ENCODE measurements at places on chromosomes 1 and 21. TPM values are rescaled to one million over a fixed set of nuclear protein-coding genes. Genes with fewer than 3 reads are reported as not detected.

The GBP6 gene
- not detected for total RNA-seq

The OXCT2 gene
- 0.09 TPM for total RNA-seq

The CFHR5 gene
- total RNA-seq: not detected

The CRYAA gene
- not detected for total RNA-seq

The OLFML2B gene
- 3.4 TPM for total RNA-seq
